ENCODE measurements at places on chromosomes 2 and 18. TPM values are rescaled to one million over a fixed set of nuclear protein-coding genes. Genes with fewer than 3 reads are reported as not detected.

The PSMD14 gene
- 98.7 TPM for total RNA-seq

The ABHD1 gene
- 1.6 TPM for total RNA-seq

The HTR2B gene
- total RNA-seq: 0.03 TPM

The TANC1 gene
- 7.9 TPM for total RNA-seq

The FAP gene
- 0.11 TPM for total RNA-seq

The CD207 gene
- not detected for total RNA-seq

The SNTG2 gene
- not detected for total RNA-seq

The NGEF gene
- total RNA-seq: 13.0 TPM

The CDCA7 gene
- 45.3 TPM for total RNA-seq

The LINC00305 gene
- not detected for total RNA-seq

The G6PC2 gene
- total RNA-seq: not detected

The CFAP65 gene
- 0.17 TPM for total RNA-seq

The MC2R gene
- not detected for total RNA-seq

The MYO5B gene
- 8.0 TPM for total RNA-seq

The LCT gene
- total RNA-seq: 0.03 TPM

The ATP5F1A gene
- total RNA-seq: 305 TPM

The TMEM247 gene
- not detected for total RNA-seq

The NXPH2 gene
- total RNA-seq: not detected

The SLC11A1 gene
- 0.21 TPM for total RNA-seq

The LGALSL gene
- 11.0 TPM for total RNA-seq

The DLGAP1 gene
- total RNA-seq: 0.01 TPM

The FBXO15 gene
- 0.48 TPM for total RNA-seq

The PSMA8 gene
- total RNA-seq: not detected

The IL36A gene
- not detected for total RNA-seq

All from A549 treated with AZD2906 at 1 μM for 4 hours (cell line).